ENCODE measurements at places on chromosomes 11 and 22.
A peak's percentile ranks its signal among the peaks of the same experiment; 100 is the strongest.

DNA sequence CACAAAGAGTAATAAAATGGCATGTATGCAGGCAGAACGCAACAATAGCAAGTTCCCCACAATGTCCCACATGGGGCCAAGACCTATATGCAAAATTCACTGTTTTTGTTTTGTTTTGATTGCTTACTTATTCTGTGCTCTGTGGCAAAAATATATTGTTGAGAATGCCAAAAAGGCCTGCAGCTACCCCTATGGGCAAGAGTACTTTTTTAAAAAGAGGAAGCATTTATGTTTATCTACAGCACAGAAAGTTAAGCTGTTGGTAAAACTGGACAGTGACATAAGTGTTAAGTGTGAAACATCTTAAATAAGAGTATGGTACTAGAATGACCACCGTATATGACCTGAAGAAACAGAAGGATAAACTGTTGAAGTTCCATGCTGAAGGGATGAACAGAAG lies 301.9 kb upstream of the ZC3H12C start:
- DNase-seq, result peak; percentile 26

GRCh38 chr11:104043678-104044239 lies 7.3 kb downstream of the DDI1 start:
- no peak for DNase-seq

GRCh38 chr11:30113326-30113898 lies 96.6 kb upstream of the KCNA4 start:
- DNase-seq, result no peak

DNA sequence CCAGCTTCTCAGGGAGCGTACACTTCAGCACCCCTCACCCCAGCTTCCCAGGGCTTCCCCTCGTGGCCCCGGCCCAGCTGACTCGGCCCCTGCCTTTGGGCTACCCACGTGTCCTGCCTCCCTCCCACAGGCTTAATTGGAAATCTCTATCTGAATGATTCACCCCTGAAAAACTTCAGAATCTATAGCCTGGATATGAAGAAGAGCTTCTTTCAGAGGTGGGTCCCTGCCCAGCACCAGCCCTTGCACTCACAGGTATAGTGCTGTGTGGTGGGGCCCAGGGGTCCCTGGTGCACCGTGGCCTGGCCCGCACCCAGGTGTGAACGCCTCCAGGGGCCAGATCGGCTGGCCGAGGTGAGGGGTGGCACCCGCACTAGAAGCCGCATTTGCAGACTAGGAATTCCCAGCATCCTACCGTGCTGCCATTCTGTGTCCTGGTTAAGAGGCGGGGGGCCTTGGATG lies 38.4 kb downstream of the B3GAT1 start:
- no peak for DNase-seq

DNA sequence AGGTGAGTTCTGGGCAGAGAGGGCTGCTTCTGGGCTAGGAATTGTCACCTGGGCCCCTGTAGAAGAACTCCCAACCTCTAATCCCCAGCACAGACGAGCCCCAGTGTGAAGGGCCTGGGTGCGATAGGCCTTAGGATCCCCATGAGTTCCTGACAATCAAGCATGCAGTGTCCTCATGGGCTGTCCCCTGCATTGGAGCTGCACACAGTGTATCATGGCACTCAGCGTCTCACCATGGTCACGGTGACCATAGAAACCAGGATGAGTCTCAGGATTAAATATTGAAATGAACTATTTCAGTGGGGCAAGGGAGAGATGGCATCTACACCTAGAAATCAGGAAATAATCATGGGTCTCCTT lies 292 bp downstream of the SCGB2A1 start:
- no peak for DNase-seq

Data from Kasumi-1 (cell line).